ENCODE measurements at places on chromosomes 7 and 10. TPM values are rescaled to one million over a fixed set of nuclear protein-coding genes. Genes with fewer than 3 reads are reported as not detected.

GRCh38 chr7:130444751-130445407 lies 4.1 kb upstream of the CEP41 start:
- DNase-seq = no peak

Gene HTRA1
- total RNA-seq = 65.2 TPM

- no peak for DNase-seq
These were observed 14.3 kb upstream of the ARMC3 start for GRCh38 chr10:22913474-22914092.

GRCh38 chr7:134357486-134357885 lies 40.8 kb upstream of the SLC35B4 start:
- no peak for DNase-seq

DNA sequence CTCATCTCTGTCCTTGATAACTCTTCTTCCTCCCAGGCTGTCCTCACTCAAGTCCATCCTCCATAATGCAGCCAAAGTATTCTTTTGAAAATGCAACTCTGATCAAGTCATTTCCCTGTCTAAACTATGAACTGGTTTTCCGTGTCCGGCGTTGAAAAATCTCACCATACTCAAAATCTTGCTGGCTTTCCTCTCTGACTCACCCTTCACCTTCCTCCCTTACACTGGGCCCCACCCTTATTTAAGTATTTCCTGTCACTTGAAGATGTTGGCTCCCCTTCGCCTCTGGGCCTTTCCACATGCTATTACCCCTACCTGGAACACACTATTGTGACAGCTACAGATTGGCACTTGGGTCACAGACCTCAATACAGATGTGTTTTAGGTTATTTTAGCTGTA lies 515.6 kb downstream of the INHBA start:
- no peak for DNase-seq

Gene CACNB2
- 13.9 TPM for total RNA-seq

- no peak for DNase-seq
These were observed 192.6 kb upstream of the CCDC6 start for GRCh38 chr10:60098677-60099601.

DNA sequence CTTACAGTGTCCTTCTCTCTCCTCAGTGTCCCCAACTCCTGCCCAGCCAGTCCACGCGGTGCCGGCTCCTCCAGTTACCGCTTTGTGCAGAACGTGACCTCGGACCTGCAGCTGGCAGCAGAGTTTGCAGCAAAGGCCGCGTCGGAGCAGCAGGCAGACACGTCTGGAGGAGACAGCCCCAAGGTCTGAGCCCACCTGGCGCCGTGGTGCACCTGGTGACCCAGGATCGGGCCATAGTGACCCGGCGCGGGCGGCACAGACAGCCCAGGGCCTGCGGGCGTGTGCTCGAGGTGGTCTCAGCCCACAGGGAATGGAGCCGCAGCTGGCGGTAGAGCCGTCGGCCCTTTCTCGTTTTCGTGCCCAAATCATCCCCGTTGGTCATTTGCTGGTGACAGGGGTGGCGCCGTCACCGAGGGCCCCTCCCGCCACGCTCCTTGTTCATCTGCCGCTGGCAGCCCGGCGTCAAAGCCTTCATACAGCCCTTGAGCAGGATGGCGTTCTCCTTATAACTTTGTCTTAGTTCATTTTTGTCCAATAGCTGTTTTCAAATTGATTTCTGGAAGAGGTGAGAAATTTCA lies 20.9 kb upstream of the AP5Z1 start:
- no peak for DNase-seq

- DNase-seq = no peak
These were observed 13.0 kb downstream of the ESYT2 start for GRCh38 chr7:158816271-158816670.

Gene SPDYE1
- total RNA-seq = 0.06 TPM

Gene LDB3
- total RNA-seq = 0.57 TPM

Gene SPDYE9
- total RNA-seq = not detected

DNA sequence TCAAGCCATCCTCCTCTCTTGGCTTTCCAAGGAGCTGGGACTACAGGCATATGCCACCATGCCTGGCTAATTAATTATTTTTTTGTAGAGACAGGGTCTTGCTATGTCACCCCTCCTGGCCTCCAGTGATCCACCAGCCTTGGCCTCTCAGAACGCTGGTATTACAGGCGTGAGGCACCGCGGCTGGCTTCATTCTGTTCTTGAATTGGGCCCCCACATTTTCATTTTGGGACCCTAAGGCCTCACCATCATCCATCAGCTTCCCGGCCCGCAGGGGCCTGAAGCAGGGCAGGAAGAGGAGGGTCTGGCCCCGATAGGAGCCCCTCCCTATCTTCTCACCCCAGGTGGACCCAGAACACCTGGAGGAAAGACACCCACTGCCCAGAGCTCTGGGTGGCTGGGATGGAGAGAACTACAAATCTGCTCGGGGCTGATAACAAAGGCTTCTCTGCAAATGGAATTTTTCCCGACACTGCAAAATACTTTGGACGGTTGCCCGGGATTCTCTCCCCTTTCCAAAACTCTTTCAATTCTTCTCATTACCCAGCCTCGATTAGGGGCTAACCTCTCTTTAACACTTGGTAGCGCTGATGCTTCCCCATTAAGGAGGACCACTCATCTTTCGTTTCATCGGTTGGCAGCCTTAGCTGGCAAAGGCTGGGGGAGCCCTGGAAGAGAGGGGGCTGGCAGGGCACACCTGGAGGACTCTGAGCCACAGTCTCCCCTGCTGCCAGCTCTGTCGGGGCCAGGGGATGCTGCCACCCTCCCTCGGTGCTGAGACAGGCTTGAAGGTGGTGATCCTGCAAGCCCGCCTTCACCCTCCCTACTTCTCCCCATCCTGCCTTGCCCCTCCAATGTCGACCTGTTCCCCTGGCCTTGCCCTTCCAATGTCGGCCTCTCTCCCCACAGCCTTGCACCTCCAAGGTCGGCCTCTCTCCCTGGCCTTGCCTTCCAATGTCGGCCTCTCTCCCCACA lies 81.0 kb upstream of the GNA12 start:
- DNase-seq = no peak

Gene DPP6
- total RNA-seq = 9.5 TPM

Gene SLC25A13
- total RNA-seq = 45.0 TPM

Gene PIP
- total RNA-seq = not detected

Gene ACHE
- total RNA-seq = 0.32 TPM

Gene CPED1
- total RNA-seq = 50.8 TPM

GRCh38 chr7:80785961-80786536 lies 132.8 kb downstream of the SEMA3C start:
- no peak for DNase-seq

DNA sequence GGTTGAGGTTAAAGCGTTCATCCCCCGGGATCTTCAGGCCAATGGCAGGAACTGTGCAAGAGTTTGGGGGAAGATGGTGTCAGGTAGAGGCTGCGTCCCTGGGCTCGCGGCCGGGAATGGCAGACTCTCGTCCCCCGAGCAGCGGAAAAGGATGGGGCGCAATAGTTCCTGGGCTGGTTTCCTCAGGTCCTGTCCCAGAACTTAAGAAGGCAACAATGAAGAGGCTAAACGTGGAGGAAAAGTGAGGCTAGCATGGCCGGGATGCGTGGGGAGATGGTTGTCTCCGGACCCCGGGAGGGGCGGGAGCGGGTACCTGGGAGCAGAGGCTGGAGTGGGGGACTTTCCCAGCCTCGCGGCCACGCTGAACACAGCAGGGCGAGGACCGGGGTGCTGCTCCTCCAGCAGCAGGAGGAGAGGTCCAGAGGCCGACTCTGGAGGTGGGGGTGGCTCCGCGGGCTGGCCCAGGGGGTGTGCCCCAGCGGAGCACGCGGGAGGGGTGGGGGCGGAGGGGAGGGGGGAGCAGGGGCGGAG lies 882 bp downstream of the IRF5 start:
- DNase-seq = no peak

GRCh38 chr7:45238806-45239205 lies 81.2 kb downstream of the RAMP3 start:
- no peak for DNase-seq

DNA sequence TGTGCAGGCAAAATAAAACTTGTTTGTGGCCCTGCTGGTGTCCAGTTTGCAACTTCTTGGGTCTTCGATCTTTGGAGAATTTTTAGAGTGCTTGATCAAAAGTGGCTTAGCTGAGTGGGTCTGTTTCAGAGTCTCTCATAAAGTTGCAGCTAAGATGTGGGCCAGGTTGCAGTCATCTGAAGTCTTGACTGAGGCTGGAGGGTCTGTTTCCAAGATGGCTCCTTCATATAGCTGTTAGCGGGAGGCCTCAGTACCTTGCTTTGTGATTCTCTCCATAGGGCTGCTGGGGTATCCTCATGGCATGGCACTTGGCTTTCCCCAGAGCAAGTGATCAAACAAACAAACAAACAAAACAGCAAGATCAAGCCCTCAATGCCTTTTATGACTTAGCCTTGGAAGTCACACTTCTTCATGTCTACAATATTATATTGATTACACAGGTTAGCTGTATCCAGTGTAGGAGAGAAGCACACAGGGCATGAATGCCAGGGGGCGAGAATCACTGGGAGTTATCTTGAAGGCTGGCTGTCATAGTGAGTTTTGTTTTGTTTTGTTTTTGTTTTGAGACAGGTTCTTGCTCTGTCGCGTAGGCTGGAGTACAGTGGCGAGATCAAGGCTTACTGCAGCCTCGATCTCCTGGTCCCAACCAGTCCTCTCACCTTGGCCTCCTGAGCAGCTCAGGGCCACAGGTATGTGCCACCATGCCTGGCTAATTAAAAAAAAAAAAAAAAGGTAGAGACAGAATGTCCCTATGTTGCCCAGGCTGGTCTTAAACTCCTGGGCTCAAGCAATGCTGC lies 10.2 kb downstream of the CYP26A1 start:
- DNase-seq = no peak

DNA sequence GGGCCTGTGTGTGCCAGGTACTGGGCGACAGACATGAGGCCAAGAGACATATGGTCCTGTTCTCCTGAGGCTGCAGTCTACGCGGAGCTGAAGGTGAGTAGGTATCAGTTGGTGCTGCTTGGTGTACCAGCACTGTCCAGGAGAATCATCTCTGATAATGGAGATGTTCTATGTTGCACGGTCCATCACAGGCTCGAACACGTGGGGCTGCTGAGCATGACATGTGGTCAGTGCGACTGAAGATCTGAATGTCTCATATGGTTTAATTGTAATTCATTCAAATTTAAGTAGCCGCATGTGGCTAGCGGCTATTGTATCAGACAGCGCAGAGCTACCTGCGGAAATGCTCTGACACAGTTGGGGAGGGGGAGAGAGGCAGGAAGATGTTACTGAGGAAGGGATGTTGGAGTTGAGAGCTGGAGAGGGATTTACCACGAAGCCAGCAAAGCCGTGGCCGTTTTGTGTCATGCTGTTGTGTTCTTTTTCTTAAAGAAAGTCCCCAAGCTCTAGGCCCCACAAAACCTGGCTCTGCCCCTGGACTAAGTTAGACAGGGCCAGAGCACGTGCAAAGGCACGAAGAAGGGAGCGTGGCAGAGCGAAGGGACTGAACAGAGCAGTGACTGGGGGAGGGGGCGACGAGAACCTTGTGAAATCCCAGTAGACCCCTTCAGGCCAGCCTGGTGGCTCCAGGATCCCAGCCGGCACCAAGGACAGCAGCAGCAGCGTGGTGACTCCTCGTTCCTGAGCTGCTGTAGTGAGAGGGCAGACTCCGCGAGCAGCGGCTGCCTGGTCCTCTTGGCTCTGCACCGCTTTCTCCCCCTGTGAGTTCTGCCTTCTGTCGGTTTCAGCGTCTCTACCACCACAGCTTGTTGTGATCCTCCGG lies 20.0 kb downstream of the SMKR1 start:
- no peak for DNase-seq

Data from adrenal gland (tissue), 19 donors.